ENCODE measurements at places on chromosomes 6 and 20.

DNA sequence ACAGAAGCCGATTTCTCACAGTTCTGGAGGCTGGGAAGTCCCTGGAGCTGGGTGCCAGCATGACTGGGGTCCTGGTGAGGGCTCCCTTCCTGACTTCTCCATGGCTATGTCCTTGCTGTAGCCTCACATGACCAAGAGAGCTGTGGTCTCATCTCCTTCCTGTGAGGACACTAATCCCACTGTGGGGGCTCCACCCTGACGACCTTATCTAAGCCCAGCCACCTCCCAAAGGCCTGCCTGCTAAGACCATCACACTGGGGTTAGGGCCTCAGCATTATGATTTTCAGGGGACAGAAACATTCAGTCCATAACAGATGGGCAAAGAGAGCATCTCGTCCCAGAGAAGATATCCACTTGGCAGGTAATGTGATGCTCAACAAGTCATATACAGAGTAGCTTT is 16.8 kb downstream of the RPP40 start:
- no peak for DNase-seq

GRCh38 chr6:72721346-72721745 is 99.5 kb downstream of the KCNQ5 start:
- no peak for DNase-seq

GRCh38 chr6:33914645-33915044 is 110.8 kb upstream of the MLN start:
- DNase-seq, result peak; percentile 72

GRCh38 chr20:62956387-62957135 is 4.1 kb downstream of the SLC17A9 start:
- no peak for DNase-seq

- no peak for DNase-seq
Observed at GRCh38 chr6:35410131-35410530, 42.0 kb upstream of the FANCE start.

DNA sequence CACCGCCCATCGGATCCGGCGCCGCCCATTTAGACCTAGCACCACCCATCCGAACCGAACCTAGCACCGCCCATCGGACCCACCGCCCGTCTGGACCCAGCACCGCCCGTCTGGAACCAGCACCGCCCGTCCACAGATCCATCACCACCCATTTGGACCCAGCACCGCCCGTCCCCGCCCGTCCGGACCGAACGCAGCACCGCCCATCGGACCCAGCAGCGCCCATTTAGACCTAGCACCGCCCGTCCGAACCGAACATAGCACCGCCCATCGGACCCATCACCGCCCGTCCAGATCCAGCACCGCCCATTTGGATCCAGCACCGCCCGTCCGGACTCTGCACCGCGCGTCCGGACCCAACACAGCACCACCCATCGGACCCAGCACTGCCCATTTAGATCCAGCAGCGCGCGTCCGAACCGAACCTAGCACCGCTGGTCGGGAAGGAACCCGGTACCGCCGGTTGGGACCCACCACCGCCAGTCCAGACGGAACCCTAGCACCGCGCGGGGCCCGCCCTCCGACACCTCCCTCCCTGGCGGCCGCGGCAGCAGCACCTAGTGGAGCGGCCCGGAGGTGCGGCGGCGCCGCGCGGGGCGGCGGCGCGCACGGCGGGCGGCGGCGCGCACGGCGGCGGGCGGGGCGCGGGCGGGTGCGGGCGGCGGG is 348 bp upstream of the AFDN start:
- DNase-seq, result peak; percentile 66

- no peak for DNase-seq
Observed at GRCh38 chr20:5442101-5442500, 125.3 kb upstream of the PROKR2 start.

DNA sequence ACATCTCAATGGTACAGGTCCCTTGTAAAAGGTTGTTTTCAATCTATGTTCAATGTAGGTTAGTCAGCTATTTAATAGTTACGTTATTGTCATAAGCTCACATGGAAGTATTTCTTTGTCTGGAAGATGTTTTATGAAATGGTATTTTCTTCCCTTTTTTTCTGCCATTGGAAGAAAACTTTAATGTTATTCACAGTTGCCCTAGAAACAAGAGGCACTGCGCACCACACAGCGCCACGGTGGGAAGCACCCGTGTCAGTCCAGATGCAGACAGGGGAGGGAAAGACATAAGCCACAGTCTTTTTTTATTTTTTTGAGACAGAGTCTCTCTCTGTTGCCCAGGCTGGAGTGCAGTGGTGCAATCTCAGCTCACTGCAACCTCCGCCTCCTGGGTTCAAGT is 82.1 kb downstream of the GCNT2 start:
- DNase-seq, result no peak

- no peak for DNase-seq
Observed at GRCh38 chr6:137871831-137872454, 4.9 kb downstream of the TNFAIP3 start.

- DNase-seq, result no peak
Observed at GRCh38 chr6:144216668-144217218, 66.4 kb downstream of the STX11 start.

DNA sequence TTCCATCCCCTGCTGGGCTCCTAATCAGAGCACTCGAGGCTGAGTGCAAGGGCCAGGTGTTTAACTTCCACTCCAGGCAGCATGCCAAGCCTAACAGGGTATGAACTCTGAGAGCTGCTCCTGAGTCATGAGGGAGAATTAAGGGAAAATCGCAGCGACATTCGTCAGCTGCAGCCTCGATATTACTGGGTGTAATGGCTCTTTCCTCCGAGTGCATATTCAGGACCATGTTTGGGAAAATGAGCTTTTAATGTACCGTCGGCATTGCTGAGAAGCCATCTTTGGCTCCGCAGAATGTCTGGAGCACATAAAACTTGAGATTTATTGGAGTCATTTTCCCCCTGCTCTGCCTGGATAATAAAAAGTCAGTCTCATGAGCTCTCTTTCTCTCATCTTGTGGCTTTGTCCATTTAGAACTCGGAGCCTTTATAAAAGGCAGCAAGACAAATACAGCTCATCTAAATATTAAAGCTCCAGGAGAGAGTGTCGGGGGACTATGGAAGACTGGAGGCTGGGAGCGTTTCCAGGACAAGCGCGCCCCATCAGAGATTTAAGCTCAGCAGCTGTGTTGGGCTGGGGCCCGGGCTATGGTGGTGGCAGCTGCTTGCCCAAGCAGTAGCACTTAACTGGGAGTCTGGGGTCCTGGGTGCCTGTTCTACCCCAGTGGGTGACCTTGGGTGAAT is 103.7 kb downstream of the TOX2 start:
- DNase-seq, result no peak

- no peak for DNase-seq
Observed at GRCh38 chr6:155219858-155220301, 43.9 kb upstream of the CLDN20 start.

- DNase-seq, result no peak
Observed at GRCh38 chr20:2237059-2237458, 58.7 kb upstream of the TGM3 start.

DNA sequence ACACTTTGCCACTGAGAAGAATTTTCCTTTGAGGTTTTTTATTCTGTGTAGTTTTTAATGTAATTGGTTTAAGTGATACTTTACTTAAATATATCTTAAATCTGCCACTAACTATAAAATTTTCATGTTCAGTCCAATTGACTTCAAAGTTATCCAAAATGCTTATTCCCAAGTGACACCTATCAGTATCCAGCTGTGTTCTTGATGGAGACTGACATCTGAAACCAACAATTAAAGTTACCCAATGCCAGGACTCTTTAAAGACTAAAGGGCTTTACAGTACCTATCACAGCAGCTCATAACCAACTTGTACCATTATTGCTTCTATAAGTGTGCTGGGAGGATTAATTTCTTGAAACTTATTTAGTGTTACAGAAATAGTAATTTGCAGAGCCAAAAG is 13.8 kb upstream of the EYA4 start:
- no peak for DNase-seq

DNA sequence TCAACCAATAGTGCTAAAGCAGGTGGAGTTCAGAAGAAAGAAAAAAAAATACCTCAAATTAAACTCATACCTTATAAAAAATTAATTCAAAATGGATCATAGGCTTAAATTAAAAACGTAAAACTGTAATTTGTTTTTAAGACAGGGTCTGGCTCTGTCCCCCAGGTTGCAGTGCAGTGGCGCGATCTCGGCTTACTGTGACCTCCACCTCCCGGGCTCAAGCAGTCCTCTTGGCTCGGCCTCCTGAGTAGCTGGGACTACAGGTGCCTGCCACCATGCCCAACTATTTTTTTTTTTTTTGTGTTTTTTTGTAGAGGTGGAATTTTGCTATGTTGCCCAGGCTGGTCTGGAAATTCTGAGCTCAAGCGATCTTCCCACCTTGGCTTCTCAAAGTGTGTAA is 111.6 kb downstream of the HDGFL1 start:
- no peak for DNase-seq

GRCh38 chr6:136582711-136583471 is 32.7 kb upstream of the MAP7 start:
- no peak for DNase-seq

DNA sequence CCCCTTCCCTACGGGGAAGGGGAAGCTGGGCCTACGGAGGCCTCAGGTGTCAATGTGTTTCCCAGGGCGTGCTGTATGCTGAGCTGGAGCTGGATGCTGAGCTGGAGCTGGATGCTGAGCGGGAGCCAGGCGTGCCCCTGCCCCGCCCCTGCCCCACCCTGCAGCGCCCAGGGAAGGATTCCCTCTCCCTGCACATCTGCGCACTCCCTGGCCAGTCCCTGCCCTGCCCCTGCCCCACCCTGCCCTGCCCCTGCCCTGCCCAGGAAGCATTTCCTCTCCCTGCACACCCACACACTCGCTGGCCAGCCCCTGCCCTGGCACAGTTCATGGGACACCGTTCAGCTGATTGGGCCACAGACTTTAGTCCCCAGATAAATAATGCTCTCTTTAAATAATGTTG is 196.8 kb downstream of the SMOC2 start:
- no peak for DNase-seq

- no peak for DNase-seq
Observed at GRCh38 chr20:56229812-56230211, 18.7 kb upstream of the MC3R start.

DNA sequence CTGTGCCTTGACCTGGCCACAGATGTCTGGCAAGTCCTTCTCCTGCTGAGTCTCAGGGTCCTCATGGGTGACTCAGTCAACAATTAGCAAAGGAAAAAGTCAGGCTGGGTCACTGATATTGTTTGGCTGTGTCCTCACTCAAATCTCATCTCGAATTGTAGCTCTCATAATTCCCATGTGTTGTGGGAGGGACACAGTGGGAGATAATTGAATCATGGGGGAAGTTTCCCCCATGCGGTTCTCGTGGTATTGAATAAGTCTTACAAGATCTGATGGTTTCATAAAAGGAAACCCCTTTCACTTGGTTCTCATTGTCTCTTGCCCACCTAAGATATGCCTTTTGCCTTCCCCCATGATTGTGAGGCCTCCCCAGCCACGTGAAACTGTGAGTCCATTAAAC is 45.7 kb downstream of the PREX1 start:
- DNase-seq, result no peak

- no peak for DNase-seq
Observed at GRCh38 chr20:52031563-52032303, 159.8 kb downstream of the ZFP64 start.

GRCh38 chr20:18835466-18836256 is 22.1 kb downstream of the SCP2D1 start:
- no peak for DNase-seq

GRCh38 chr6:29791786-29792122 is 35.9 kb upstream of the HLA-G start:
- DNase-seq, result no peak

- no peak for DNase-seq
Observed at GRCh38 chr6:89082486-89082891, 1.9 kb downstream of the PNRC1 start.

GRCh38 chr6:114690625-114691024 is 347.8 kb upstream of the HS3ST5 start:
- DNase-seq, result no peak

GRCh38 chr6:26304213-26304796 is 60.7 kb upstream of the BTN3A2 start:
- no peak for DNase-seq

- no peak for DNase-seq
Observed at GRCh38 chr6:154602708-154603107, 92.2 kb upstream of the CNKSR3 start.

DNA sequence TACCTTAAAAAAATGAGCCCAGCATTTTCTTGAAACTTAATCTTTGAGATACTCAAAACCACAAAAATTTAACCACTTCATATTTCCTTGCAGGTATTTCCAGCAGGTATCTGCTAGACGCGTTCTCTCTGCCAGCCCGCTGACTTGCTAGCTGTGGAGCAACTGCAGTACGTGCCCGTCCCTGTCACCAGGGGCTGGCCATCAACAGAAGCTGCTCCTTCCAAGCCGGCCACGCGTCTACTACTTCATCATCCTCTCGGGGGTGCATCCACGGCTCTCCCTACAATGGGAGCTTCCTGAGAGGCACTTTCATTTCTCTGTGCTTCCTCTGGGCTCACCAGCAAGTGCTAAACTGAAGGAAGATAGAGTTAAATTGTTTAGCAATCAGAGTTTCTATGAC is 132.4 kb downstream of the DTNBP1 start:
- DNase-seq, result no peak

DNA sequence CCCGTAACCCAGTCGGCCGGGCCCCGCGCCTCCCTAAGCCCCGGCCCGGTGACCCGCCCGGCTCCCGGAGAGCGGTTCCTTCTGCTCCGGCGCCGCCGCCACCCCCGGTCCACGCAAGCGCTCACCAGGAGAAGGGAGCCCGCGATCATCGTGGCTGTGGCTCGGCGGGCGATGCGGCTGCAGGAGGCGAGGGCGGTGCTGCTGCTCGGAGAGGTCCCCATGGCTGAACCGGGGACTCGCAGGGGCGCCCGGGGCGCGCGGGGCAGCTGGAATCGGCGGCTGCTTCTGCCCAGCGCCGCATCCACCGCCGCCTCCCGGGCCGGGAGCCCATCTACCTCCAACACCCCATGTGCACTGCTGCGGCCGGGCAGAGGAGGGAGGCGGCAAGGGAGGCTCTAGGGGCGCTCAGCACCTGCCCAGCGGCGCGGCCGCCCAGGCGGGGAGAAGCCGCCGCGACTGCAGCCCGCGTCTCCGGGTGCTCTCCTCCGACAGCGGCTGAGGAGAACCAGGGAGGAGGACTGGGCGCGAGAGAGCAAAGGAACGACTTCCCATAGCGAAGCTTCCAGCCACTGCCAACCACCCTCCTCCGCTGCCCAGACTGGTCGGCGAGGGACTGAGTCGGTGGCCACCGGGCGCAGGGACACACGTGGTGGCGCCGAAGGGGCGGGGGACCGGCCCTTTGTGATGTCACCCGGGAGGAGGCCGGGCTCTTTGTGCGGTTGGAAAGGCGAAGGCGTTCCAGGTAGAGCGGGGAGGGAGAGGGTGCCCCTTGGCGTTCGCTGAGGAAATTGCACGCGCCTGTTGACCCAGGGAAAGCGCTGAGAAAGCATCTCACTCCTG is at the start of gene TNFRSF21:
Gene TNFRSF21, minus strand, starts transcription at position 615 of the 840 bp plus-strand sequence. Its CDS starts 394 bp downstream, at position 221.
- DNase-seq, result peak; percentile 73

- DNase-seq, result no peak
Observed at GRCh38 chr6:41370488-41371111, 35.2 kb downstream of the NCR2 start.

DNA sequence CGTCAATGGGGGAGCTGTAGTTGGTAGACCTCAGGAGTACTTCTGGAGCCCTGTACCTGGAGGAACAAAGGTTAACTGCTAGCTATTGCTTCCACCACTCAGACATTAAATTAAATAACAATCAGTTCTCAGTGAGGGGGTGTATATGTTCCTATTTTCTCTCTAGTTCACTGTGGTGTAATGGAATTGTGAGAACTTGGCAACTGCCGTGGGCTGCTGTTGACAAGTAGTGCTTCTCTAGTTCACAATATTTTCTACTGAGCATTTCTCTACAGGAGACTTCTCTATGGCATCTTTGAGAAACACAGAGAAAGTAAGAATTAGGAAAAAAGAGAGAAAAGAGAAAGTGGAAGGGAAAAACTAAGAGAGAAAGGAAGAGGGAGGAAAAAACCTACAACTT is 23.4 kb upstream of the GSTA4 start:
- DNase-seq, result no peak

Measured in CD4-positive, alpha-beta T cell treated with Interleukin-17A for 4 hours (primary cell).